Stimulated activated CD8-positive, alpha-beta memory T cell treated with anti-CD3 and anti-CD28 coated beads, Interleukin-4, amount 100 ng/mL, for 4 hours (primary cell): ENCODE measurements at places on chromosomes 11 and 22.

GRCh38 chr11:85725510-85726258 lies 39.7 kb upstream of the CCDC89 start:
- no peak for DNase-seq

DNA sequence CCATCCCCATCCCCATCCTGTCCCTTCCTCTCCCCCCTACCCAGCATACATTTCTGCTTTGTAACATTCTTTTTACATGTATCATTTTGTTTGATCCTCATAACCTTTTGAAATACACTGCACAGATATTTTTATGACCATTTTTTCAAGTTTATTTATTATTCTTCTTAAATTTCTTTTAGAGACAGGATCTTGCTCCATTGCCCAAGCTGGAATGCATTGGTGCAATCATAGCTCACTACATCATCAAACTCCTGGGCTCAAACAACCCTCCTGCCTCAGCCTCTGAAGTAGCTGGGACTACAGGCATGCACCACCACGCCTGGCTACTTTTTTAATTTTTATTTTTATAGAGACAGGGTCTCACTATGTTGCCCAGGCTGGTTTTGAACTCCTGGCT lies 99.4 kb upstream of the AKIP1 start:
- no peak for DNase-seq

DNA sequence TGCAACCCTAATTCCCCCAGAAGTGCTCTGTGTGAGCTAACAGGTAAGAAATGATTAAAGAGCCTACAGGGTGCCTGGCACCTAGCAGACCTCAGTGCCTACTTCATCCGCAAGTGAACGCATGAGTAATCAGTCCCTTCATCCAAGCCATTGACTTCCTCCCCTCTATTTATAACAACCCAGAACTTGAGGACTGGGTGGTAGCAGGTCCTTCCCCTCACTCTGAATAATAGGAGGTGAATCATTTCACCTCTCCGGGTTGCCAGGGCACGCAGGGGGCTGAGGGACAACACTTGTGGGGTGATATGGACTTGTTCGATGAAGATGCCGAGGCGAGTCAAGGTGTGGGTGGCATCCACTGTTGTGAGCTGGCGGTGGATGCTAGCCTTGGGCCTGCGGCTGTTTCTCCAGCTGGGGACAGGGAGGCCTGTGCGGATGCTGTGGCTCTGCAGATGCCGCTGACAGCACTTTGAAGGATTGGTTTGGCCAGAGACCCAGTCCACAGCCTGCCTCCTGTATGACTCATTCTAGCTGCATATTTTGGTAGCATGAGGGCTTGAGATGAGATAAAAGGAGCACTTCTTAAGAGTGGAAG lies 11.7 kb upstream of the SORL1-AS1 start:
- DNase-seq = peak; percentile 47

DNA sequence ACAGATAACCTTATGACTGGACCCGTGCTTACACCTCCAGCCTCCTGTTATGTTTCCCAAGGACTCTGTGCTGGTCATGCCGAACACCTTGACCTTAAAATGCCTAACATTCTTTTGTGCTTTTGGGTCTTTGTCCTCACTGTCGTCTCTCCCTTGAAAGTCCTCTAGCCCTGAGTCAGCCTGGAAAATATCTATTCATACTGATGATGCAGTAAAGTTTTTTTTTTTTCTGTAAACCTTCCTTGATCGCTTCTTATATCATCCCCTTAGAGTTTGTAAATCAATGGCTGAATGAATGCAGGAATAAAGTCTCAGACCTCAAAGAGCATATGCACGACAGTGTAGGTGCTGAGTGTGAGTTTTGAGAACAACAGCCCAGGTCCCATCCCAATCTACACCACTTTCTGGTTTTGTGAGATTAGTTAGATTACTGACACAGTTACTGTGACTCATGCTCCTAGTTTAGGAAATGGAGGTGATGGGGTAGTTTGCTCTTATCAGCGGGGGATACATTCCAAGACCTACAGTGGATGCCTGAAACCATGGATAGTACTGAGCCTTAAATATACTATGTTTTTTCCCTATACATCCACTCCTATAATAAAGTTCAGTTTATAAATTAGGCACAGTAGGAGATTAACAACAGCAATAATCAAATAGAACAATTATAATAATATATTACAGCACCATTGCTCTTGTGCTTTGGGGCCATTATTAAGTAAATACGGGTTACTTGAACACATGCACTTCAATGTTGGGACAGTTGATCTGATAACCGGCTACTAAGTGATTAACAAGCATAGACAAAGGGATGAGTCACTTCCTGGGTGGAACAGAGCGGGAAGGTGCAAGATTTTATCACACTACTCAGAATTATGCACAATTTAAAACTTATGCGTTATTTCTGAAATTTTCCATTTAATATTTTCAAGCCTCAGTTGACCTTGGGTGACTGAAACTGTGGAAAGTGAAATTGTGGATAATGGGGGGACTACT lies 8.6 kb downstream of the TCN1 start:
- DNase-seq = no peak
